Effector memory CD4-positive, alpha-beta T cell (primary cell): ENCODE measurements at places on chromosomes 3 and 15.

DNA sequence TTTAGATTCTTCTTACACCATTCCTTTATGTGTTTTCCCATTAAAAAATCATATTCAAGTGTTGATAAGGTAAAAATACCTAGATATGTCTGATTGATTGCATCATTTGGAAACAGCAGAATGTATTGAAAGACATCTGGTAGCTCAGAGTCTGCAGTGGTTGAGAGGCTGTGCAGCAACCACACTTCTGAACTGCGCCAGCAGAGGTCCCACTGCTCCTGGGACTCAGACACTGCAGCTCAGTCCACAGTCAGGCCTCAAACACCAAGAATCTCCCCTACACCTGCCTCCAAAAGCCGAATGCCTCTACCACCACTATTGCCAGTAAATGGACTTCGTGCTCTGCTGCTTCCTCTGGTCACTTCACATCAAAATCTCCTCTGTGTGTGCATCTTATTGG, 176.9 kb upstream of the LMCD1 start:
- H3K27me3 ChIP-seq, result no peaks in the 10 kb centered on the region
- no peaks in the 10 kb centered on the region for H3K36me3 ChIP-seq
- H3K27ac ChIP-seq, result no peak overlapping the region
- H3K4me3 ChIP-seq, result no peak overlapping the region
- H3K4me1 ChIP-seq, result no peaks in the 10 kb centered on the region

DNA sequence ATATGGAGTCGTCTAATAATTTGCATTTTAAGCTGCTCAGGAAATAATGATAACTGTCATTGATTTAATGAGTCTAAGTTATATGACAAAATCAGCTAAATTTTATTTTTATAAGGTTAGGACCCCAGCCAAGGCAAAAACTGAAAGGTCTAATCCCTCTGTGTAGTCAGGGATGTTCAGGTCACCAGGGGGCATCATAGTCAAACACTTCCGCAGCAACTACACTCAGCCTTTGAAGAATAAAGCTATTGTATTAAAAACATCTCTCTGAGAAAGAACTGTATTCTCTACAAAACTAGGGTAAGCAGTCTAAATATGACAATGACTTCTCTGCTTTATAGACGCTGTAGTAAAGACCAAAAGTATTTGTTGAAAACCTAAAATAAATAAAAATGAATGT, 15.0 kb downstream of the INTS14 start:
- no peak for DNase-seq
- H3K27me3 ChIP-seq, result no peaks in the 10 kb centered on the region
- no peak overlapping the region for H3K27ac ChIP-seq
- peaks cover 74% of the 10 kb centered on the region for H3K36me3 ChIP-seq
- H3K4me3 ChIP-seq, result no peak overlapping the region

- no peaks in the 10 kb centered on the region for H3K36me3 ChIP-seq
- no peaks in the 10 kb centered on the region for H3K4me1 ChIP-seq
- no peak overlapping the region for H3K4me3 ChIP-seq
These were observed 3.0 kb downstream of the DZIP1L start for GRCh38 chr3:138112362-138112761.

- H3K27ac ChIP-seq, result no peak overlapping the region
- H3K36me3 ChIP-seq, result no peaks in the 10 kb centered on the region
- DNase-seq, result no peak
- H3K27me3 ChIP-seq, result no peaks in the 10 kb centered on the region
- H3K4me3 ChIP-seq, result no peak overlapping the region
These were observed 28.9 kb downstream of the SETMAR start for GRCh38 chr3:4332111-4332510.

- no peaks in the 10 kb centered on the region for H3K27me3 ChIP-seq
- no peak for DNase-seq
- H3K4me1 ChIP-seq, result no peaks in the 10 kb centered on the region
These were observed 161.8 kb upstream of the TOPAZ1 start for GRCh38 chr3:44079916-44080315.

GRCh38 chr3:12980596-12981290, 92.5 kb downstream of the IQSEC1 start:
- H3K27me3 ChIP-seq, result no peaks in the 10 kb centered on the region
- H3K4me1 ChIP-seq, result peaks cover 10% of the 10 kb centered on the region
- peaks cover 14% of the 10 kb centered on the region for H3K36me3 ChIP-seq
- no peak overlapping the region for H3K27ac ChIP-seq

GRCh38 chr3:68089572-68090011, 435.2 kb upstream of the SUCLG2 start:
- DNase-seq, result no peak
- no peaks in the 10 kb centered on the region for H3K27me3 ChIP-seq
- H3K27ac ChIP-seq, result no peak overlapping the region

- H3K36me3 ChIP-seq, result no peaks in the 10 kb centered on the region
- DNase-seq, result no peak
- no peaks in the 10 kb centered on the region for H3K4me1 ChIP-seq
These were observed 29.6 kb downstream of the FSIP1 start for GRCh38 chr15:39752991-39753390.

DNA sequence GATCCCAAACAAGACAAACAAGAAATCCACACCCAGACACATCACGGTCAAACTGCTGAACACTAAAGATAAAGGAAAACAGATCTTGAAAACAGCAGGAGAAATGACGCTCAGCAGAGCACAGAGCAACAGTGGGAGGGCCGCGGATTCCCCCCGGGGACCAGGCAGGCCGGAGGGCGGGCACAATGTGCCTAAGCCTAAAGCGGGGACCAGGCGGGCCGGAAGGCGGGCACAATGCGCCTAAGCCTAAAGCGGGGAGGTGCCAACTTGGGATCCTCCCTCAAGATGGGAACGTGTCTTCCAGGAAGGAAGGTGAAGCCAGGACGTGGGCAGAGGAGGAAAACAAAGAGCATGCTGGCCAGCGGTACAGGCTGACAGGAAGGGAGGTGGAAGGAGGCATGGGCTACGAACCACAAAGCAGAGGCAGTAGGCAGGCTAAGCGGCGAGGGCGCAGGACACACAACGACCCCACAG, 31.1 kb downstream of the CYFIP1 start:
- H3K27ac ChIP-seq, result no peak overlapping the region
- DNase-seq, result no peak
- no peaks in the 10 kb centered on the region for H3K27me3 ChIP-seq
- no peak overlapping the region for H3K4me3 ChIP-seq
- no peaks in the 10 kb centered on the region for H3K4me1 ChIP-seq

- H3K4me3 ChIP-seq, result no peak overlapping the region
- H3K36me3 ChIP-seq, result peaks cover 39% of the 10 kb centered on the region
- H3K27me3 ChIP-seq, result no peaks in the 10 kb centered on the region
- H3K27ac ChIP-seq, result no peak overlapping the region
- peaks cover 22% of the 10 kb centered on the region for H3K4me1 ChIP-seq
- no peak for DNase-seq
These were observed 12.9 kb upstream of the ULK3 start for GRCh38 chr15:74855857-74856256.
